Endothelial cell (in vitro differentiated cells): ENCODE measurements at places on chromosomes 5 and 9. TPM values are rescaled to one million over a fixed set of nuclear protein-coding genes. Genes with fewer than 3 reads are reported as not detected.

DNA sequence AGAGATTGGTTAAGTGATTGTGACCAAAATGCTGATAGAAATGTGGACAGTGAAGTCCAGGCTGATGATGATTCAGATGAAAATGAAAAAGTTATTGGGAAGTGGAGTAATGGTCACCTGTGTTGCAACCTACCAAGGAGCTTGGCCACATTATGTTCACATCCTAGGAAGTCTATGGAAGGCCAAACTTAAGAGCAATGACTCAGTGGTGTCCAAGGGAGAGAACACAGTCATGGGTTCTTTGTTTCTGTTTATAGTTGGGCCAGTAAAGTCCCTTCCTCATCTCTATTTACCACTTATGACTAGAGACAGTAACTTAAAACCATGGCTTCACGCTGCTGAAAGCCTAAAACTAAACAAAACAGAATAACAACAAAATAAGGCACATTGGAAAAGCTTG lies 555.3 kb upstream of the DAB2 start:
- peaks cover 1% of the 10 kb centered on the region for H3K27me3 ChIP-seq
- no peaks in the 10 kb centered on the region for H3K36me3 ChIP-seq
- no peak for DNase-seq
- no peak overlapping the region for H3K4me3 ChIP-seq
- H3K27ac ChIP-seq = no peak overlapping the region

DNA sequence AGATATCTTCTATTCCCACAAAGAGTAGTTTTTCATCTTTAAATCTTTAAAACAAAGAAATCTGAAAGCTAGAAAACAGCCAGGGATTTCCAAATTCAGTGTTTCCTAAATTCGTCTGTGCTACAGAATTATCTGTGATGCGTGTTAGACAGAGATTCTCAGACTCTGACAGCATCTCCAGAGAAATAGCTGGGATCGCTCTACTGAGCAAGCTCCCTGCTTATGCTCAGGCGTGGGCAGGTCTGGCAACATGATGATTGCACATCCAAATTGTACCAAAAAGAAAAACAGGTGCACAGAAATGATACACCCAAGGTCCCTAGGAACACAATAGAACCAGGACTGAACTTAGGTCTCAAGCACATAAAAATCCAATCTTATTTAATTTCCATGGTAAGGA lies 22.8 kb upstream of the CRHBP start:
- no peaks in the 10 kb centered on the region for H3K36me3 ChIP-seq
- H3K27me3 ChIP-seq = peaks cover 1% of the 10 kb centered on the region
- no peak overlapping the region for H3K4me3 ChIP-seq
- peaks cover 34% of the 10 kb centered on the region for H3K4me1 ChIP-seq

DNA sequence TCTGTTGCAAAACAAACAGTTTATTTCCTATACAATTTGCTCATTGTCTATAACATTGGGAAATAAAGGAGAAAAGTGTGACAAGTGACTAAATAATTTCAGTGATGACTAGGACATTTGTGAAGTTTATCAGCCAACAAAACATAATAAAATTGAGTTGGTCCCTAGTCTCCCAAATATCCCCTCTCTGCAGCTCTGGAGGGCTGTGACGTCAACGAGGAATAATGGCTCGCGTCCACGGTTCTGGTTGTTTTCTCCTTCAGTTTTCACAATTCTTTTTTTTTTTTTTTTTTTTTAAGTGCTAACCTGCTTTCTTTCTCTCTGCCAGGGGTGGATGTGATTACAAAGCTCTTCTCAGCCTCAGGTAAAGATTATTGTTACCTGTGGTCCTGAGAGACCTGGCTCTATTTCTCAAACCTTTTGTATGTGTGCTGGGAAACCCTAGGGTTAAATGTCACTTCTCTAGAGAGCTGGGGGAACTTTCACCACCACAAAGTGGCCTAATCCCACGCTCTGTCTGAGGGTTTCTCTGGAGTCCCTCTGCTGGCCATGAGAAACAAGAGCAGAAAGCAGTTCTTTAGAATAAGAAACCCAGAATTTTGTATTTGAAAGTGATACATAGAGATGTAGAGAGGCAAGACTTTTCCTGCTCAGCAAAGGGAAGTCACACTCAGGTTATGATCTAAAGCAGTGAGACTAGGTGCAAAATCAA lies 36.2 kb upstream of the ANKRD55 start:
- H3K4me1 ChIP-seq = peaks cover 25% of the 10 kb centered on the region
- H3K27me3 ChIP-seq = peaks cover 2% of the 10 kb centered on the region
- no peaks in the 10 kb centered on the region for H3K36me3 ChIP-seq
- H3K27ac ChIP-seq = no peak overlapping the region
- DNase-seq = peak; percentile 35

DNA sequence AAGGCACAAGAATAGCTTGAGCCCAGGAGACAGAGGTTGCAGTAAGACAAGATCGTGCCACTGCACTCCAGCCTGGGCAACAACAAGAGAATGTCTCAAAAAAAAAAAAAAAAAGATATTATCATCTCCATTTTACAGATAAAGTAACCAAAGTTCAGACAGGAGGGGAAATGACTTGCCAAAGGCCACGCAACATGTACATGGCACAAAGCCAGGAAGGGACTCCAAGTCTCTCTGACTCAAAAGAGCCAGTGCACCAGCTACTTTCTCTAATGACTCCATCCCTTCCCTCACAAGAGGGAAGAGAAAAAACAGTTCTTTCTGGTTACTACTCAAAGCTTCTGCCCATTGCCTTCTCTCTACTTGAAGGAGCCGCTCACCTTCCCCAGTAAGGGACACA lies 34.1 kb downstream of the SIL1 start:
- no peak for DNase-seq
- peaks cover 5% of the 10 kb centered on the region for H3K27me3 ChIP-seq
- H3K4me1 ChIP-seq = peaks cover 43% of the 10 kb centered on the region
- H3K36me3 ChIP-seq = peaks cover 6% of the 10 kb centered on the region
- peak overlapping the region; percentile 68 for H3K27ac ChIP-seq

GRCh38 chr5:169301986-169302385 lies 1.0 kb upstream of the SLIT3 start:
- DNase-seq = no peak
- peaks cover 13% of the 10 kb centered on the region for H3K4me1 ChIP-seq
- peak overlapping the region; percentile 89 for H3K4me3 ChIP-seq
- H3K27ac ChIP-seq = no peak overlapping the region
- H3K36me3 ChIP-seq = no peaks in the 10 kb centered on the region

DNA sequence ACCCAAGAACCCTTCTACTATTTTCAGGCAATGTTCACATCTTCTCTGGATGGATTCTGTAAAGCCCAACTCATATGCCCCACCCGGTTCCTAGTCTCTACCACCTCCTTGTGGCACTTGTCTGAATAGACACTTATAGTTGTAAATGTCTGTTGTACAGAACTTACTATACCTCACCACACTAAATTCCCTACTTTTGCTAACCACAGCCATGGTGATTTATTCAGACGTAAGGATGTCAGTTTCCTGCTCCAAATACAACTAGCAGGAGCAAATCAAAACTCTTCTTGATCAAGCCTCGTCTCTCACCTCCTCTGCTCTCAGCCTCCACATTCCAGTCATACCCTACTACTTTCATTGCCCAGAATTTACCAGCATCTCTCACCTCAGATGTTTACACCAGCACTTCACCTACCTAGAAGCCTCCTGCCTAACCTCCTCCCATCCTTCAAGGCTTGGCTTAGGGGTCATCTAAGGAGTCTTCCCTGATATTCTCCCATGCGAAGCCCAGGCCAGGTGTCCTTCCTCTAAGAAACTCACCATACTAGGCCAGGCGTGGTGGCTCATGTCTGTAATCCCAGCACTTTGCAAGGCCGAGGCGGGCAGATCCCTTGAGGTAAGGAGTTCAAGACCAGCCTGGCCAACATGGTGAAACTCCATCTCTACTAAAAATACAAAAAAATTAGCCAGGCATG lies 75.5 kb downstream of the MAPKAP1 start:
- H3K36me3 ChIP-seq = no peaks in the 10 kb centered on the region
- no peaks in the 10 kb centered on the region for H3K27me3 ChIP-seq
- no peak overlapping the region for H3K27ac ChIP-seq
- peaks cover 5% of the 10 kb centered on the region for H3K4me1 ChIP-seq
- peak; percentile 19 for DNase-seq
- no peak overlapping the region for H3K4me3 ChIP-seq

- DNase-seq = no peak
- no peaks in the 10 kb centered on the region for H3K27me3 ChIP-seq
- no peaks in the 10 kb centered on the region for H3K36me3 ChIP-seq
Measured at GRCh38 chr9:79184831-79185230, 386.9 kb upstream of the TLE4 start.

DNA sequence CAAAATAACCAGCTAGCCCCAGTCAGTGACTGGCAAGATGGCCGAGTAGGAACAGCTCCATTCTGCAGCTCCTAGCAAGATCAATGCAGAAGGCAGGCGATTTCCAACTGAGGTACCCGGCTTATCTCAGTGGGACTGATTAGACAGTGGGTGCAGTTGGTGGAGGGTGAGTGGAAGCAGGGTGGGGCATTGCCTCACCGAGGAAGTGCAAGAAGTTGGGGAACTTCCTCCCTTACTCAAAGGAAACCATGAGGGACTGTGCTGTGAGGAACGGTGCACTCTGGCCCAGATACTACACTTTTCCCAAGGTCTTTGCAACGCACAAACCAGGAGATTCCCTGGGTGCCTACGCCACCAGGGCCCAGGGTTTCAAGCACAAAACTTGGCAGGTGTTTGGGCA lies 9.6 kb upstream of the BTNL8 start:
- H3K4me1 ChIP-seq = no peaks in the 10 kb centered on the region
- no peak overlapping the region for H3K4me3 ChIP-seq
- no peaks in the 10 kb centered on the region for H3K27me3 ChIP-seq
- H3K36me3 ChIP-seq = peaks cover 3% of the 10 kb centered on the region
- no peak for DNase-seq
- no peak overlapping the region for H3K27ac ChIP-seq

The GZMA gene
- total RNA-seq = 0.62 TPM

DNA sequence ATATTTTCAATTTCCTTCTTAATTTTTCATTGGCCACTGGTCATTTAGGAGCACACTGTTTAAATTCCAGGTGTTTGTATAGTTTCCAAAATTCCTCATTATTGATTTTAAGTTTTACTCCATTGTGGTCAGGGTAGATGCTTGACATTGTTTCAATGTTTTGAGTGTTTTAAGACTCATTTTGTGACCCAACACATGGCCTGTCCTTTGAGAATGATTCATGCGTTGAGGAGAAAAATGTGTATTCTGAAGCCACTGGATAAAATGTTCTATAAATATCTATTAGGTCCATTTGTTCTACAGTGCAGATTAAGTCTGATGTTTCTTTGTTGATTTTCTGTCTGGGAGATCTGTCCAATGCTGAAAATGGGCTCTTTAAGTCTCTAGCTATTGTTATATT lies 24.4 kb upstream of the FNIP1 start:
- no peaks in the 10 kb centered on the region for H3K27me3 ChIP-seq
- no peak overlapping the region for H3K27ac ChIP-seq
- H3K36me3 ChIP-seq = no peaks in the 10 kb centered on the region

- H3K4me3 ChIP-seq = no peak within 1 kb of the TSS
- peaks cover 6% of the 10 kb centered on the region for H3K27me3 ChIP-seq
- DNase-seq = peak; percentile 84
- H3K36me3 ChIP-seq = no peaks in the 10 kb centered on the region
- H3K27ac ChIP-seq = no peak within 1 kb of the TSS
Measured at GRCh38 chr5:149141224-149141956, at the start of gene ABLIM3. Gene ABLIM3 (plus strand): TSS chr5:149141493. CDS start chr5:149142096, 603 bp downstream.

DNA sequence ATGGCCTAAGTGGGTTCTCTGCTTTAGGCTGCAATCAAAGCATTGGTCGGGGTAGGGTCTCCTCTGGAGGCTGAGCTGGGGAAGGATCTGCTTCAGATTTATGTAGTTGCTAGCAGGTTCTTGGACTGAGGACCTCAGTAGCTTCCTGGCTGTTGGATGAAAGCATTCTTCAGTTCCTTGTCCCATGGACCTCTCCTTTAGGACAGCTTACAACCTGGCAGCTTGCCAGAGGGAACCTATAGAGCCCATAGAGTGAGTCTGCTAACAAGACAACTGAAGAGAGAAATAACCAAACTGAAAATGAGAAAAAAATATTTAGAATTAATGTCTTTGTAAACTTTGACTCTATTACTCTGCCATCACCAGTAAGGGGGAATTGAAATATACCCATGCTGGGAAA lies 12.4 kb downstream of the MRPS30 start:
- H3K4me3 ChIP-seq = no peak overlapping the region
- H3K4me1 ChIP-seq = peaks cover 1% of the 10 kb centered on the region
- no peaks in the 10 kb centered on the region for H3K36me3 ChIP-seq
- no peaks in the 10 kb centered on the region for H3K27me3 ChIP-seq

DNA sequence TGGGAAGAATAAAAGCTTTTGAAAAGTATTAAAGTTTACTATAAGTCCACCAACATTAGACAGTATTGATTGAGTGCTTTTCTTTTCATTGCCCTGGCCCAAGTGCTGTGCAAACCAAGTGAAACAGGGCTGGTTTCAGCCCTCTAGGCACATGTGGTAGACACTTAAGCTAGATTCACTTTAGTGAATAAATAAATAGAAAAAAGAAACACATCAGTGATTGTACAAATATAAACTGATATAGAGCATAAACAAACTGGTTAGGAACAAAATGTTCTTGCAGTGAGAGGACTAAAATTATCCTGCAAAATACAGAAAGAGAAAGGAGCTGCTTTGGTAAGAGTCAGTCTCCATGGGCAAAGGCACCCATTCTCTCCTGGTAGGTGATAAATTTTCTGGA lies 29.7 kb downstream of the ACTBL2 start:
- no peak for DNase-seq
- no peaks in the 10 kb centered on the region for H3K36me3 ChIP-seq
- H3K27ac ChIP-seq = no peak overlapping the region
- peaks cover 1% of the 10 kb centered on the region for H3K27me3 ChIP-seq
- H3K4me3 ChIP-seq = no peak overlapping the region
- H3K4me1 ChIP-seq = peaks cover 2% of the 10 kb centered on the region

- no peaks in the 10 kb centered on the region for H3K27me3 ChIP-seq
- no peaks in the 10 kb centered on the region for H3K36me3 ChIP-seq
- DNase-seq = no peak
- H3K4me1 ChIP-seq = no peaks in the 10 kb centered on the region
- H3K4me3 ChIP-seq = no peak overlapping the region
Measured at GRCh38 chr5:8317335-8317734, 448.4 kb downstream of the MTRR start.

The PRDM9 gene
- total RNA-seq = not detected

GRCh38 chr9:38622288-38622674 lies 1.9 kb upstream of the ANKRD18A start:
- H3K4me1 ChIP-seq = peaks cover 10% of the 10 kb centered on the region
- peaks cover 5% of the 10 kb centered on the region for H3K36me3 ChIP-seq
- peak; percentile 15 for DNase-seq
- H3K27ac ChIP-seq = no peak overlapping the region

DNA sequence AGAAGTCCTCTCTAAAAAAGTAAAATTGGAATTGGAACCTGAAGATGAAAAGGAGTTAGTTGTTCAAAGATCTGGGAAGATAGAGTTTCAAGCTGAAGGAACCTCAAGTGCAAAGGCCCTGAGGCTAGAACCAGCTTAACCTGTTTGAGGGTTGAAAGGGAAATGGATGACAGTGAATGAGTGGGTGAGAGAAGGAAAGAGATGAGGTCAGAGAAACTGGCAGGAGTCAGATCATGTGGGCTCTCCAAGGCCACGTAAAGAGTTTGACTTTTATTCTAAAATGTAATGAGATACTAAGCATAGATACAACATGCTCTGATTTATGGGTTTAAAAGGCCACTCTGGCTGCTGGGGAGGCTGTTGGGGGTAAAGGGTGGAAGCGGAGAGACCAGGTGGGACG lies 2.5 kb upstream of the RAD23B start:
- H3K27ac ChIP-seq = peak overlapping the region; percentile 3
- no peak for DNase-seq
- H3K36me3 ChIP-seq = peaks cover 4% of the 10 kb centered on the region
- H3K4me3 ChIP-seq = peak overlapping the region; percentile 64

- H3K36me3 ChIP-seq = no peaks in the 10 kb centered on the region
- H3K4me1 ChIP-seq = peaks cover 10% of the 10 kb centered on the region
- no peak overlapping the region for H3K27ac ChIP-seq
- H3K4me3 ChIP-seq = no peak overlapping the region
- no peak for DNase-seq
- peaks cover 1% of the 10 kb centered on the region for H3K27me3 ChIP-seq
Measured at GRCh38 chr9:88074931-88075330, 63.3 kb downstream of the SPATA31C2 start.

The FAM151B gene
- 2.1 TPM for total RNA-seq
